ENCODE measurements at places on chromosomes 6 and 20.

DNA sequence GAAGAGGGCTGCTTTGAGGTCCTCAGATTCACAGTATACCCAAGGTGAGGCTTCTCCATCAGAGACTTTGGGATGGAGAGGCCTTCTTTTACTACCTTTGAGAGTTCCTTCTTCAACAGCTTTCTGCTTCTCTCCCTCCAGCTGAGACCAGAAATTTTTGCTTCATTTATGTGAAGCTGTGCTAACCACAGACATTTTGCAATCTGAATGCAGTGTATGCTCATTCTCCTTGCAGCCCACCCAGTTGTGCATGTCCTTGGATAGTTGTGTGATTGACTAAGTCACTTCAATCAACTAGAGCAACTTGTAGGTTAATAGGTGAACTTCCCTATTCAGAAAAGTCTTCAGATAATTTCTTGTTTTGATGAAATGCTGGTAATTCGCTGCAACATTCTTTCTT is 20.1 kb downstream of the DCBLD1 start:
- H3K27ac ChIP-seq: no peak overlapping the region
- no peaks in the 10 kb centered on the region for H3K27me3 ChIP-seq
- H3K4me3 ChIP-seq: no peak overlapping the region

DNA sequence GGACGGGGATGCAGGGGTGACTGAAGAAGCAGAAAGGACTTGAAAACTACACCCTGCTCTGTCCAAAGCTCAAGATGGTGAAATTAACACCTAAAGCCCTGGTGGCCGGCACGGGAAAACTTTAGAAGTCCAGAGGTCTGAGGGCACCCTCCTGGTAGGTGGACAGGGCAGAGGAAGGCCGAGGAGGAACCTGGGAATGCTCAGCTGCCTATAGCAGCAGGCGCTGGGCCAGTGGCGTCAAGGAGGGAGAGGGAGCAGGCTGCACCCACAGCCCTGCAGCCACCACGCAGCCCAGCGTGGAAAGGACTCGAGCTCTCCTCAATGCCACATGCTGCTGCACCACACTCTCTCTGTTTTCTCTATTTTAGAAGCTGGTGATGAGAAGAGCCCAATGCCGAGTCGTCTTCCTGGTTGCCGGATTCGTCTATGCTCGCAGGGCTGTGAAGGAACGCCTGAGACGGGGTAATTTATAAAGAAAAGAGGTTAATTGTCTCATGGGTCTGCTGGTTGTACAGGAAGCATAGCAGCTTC is 248.3 kb upstream of the AFDN start:
- no peaks in the 10 kb centered on the region for H3K4me1 ChIP-seq
- H3K36me3 ChIP-seq: no peaks in the 10 kb centered on the region
- H3K4me3 ChIP-seq: no peak overlapping the region

DNA sequence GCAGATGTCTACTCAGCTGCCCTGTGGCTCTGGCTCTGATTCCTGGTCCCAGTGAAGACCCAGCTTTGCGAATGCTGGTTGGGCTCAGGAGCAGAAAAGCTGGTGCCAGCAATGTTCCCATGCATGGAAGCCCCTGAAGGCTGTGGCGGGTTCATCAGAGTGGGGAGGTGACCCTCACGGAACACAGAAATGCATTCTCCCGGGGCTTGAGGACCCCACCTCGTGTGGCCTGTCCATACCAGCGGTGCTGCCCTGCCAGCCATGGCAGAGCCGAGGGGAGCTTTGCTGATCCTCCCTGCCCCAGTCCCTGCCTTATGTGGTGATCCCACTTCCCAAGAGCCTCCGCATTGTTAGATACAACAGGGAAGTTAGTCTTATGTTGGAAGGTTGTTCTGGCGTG is 157.7 kb upstream of the THBS2 start:
- H3K4me3 ChIP-seq: no peak overlapping the region
- no peak overlapping the region for H3K27ac ChIP-seq
- no peaks in the 10 kb centered on the region for H3K36me3 ChIP-seq

GRCh38 chr6:39901670-39902069 is 32.6 kb downstream of the MOCS1 start:
- no peaks in the 10 kb centered on the region for H3K36me3 ChIP-seq
- no peaks in the 10 kb centered on the region for H3K4me1 ChIP-seq
- no peaks in the 10 kb centered on the region for H3K27me3 ChIP-seq
- no peak for DNase-seq
- no peak overlapping the region for H3K27ac ChIP-seq

- DNase-seq: no peak
- H3K27me3 ChIP-seq: no peaks in the 10 kb centered on the region
- H3K36me3 ChIP-seq: no peaks in the 10 kb centered on the region
Measured at GRCh38 chr6:91826128-91826527, 1239.3 kb upstream of the MAP3K7 start.

DNA sequence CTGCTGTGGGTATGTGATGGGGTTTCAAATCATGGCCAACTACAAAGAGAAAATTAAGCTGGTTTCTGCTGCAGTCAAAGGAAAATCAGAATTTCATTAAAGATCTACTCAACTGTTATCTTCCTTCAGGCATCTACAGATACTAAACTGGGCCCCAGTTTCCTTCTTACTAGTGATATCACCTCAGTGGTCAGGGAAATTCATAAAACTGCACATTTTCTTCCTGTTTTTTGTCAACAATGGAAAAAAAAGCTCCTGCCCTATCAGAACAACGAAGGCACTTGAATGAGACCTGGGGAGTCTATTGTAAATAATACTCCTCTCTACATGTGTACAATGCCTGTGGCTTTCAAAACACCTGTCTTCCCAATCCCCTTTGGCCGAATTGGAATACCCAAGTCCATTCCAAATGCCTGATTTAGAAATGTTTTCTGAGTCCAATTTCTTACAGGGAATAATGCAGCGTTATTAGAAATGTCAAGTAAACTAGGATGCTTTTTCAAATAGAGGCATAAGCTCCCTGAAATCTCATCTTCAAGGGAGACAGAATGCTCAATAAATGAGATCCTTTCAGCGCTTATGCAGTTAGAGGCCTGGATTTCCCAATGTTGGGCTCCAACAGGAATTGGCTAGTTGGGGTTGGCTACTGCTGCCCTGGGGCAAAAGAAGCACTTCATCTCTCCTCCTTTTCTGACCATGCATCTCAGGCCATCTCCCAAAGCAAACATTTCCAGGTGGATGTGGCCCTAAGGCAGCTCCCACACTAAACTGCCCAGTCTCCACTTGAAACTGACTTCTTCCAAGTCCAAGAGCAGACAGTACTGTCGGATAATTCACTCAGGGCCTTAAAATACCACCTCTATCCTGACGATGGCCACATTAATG is 143.3 kb downstream of the NFATC2 start:
- H3K4me1 ChIP-seq: peaks cover 66% of the 10 kb centered on the region
- no peak for DNase-seq
- H3K4me3 ChIP-seq: no peak overlapping the region
- peaks cover 48% of the 10 kb centered on the region for H3K36me3 ChIP-seq
- no peaks in the 10 kb centered on the region for H3K27me3 ChIP-seq
